ENCODE measurements at places on chromosomes 1 and 21.

GRCh38 chr1:115475901-115476300, 137.9 kb upstream of the NGF start:
- no peak for DNase-seq

DNA sequence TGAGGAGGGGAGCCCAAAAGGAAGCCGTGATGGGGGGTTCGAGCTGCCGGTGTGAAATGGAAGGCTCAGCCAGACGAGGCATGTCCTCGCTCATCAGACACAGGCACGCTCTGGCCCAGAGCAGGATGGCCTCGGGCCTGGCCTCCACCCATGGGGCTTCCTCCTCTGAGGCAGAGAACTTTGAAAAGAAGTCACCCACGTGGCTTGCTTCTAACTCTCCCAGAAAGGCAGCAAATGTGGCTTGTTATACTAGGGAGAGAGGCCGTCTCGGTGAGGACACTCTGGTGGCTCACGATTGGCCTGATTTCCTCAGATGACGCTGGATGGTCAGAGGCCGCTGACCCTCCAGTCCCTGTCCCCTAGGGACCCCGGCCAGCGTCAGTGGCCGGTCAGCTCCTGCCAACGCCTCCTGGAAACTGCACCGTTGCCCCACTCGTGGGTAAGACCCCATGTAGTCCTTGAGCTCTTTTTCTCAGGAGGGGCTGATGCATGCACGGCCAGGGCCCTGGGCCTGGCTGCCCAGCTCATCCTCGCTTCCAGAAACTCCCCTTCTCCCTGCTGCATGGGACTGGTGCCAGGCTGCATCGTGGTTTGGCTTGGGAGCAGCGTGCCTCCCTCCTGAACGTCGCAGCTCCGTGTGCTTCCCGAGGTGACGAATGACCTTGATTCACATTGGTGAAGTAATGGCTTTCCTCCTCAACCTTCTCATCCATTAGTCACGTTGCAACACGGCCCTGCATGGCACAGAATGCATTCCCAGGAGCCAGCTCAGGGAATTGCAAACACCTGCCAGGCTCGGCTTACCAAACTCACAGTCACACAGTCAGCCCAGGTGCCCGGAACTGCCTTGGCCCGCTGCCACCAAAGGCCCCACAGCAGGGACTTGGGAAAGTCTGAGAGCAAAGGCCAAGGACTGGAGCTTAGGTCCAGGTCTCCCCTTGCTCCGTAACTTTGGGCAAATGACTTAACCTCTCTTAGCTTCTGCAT, 58.8 kb downstream of the TOMM20 start:
- no peak for DNase-seq

- no peak for DNase-seq
These were observed 32.6 kb downstream of the NKAIN1 start for GRCh38 chr1:31207046-31207445.

- DNase-seq: no peak
These were observed 175.3 kb upstream of the ARHGEF16 start for GRCh38 chr1:3279182-3279470.
